ENCODE measurements at places on chromosomes 11 and 22.

DNA sequence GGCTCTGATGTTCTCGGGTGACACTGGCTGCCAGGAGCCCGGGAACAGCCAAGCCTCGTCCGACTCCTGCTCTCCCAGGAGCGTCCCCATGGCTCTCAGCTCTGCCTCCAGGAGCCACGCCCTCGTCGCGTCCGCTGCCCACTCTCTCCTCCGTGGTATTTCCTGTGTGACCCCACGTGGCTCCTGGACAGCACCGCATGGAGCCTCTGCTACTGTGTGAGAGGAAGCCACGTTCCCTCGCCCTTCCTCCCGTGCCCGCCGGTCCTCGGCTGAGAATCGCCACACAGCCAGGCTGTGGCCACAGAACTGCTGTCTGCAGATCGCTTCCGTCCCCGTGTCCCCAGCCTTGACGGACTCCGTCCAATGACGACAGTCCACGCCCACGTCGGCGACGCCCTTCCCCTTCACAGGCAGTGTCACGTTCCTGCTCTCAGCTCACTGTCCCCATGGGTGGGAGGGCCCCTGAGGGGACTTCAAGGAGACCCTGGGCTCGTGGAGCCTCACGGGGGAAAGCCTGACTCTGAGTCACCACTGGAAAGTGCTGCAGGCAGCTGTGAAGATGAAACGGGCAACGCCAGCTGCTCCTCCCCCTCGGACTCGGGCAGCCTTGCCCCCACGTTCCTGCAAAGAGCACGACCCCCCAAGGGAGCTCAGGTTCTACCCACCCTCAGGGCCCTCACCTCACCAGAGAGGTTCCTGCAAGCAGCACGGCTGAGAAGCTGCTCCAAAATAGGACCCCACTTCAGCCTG is 458.5 kb downstream of the BRD1 start:
- DNase-seq = no peak

- DNase-seq = peak; percentile 43
Measured at GRCh38 chr11:118086913-118087768, at the start of gene SMIM35. SMIM35 (minus strand) TSS chr11:118086963; CDS start chr11:118086757, 206 bp downstream.

DNA sequence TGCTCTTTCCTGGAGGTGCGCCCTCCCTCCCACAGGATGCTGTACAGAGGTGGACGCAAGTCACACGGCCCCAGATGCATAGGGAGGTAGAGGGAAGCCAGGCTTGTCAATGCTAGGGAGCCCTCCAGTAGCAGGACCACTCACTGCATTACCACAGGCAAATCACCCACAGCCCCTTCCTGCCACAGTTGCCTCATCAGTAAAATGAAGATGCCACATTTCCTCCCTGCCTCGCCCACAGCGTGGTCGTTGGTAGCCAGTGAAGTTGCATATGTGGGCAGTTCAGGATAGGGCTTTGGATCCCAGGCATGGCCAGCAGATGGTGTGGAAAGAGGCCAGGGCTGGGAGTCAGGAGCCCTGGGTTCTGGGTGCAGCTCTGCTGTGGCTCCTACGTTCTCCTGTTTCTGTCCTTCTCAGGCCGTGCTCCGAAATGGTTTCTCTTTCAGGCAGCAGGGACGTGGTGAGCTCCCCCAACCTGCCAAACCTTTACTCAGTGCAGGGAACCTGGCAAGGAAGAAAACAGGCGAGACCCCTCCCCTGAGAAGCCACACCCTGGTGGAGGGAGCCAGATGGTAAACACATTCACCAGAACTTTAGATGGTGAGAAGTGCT is 22.6 kb downstream of the DAGLA start:
- DNase-seq = no peak

DNA sequence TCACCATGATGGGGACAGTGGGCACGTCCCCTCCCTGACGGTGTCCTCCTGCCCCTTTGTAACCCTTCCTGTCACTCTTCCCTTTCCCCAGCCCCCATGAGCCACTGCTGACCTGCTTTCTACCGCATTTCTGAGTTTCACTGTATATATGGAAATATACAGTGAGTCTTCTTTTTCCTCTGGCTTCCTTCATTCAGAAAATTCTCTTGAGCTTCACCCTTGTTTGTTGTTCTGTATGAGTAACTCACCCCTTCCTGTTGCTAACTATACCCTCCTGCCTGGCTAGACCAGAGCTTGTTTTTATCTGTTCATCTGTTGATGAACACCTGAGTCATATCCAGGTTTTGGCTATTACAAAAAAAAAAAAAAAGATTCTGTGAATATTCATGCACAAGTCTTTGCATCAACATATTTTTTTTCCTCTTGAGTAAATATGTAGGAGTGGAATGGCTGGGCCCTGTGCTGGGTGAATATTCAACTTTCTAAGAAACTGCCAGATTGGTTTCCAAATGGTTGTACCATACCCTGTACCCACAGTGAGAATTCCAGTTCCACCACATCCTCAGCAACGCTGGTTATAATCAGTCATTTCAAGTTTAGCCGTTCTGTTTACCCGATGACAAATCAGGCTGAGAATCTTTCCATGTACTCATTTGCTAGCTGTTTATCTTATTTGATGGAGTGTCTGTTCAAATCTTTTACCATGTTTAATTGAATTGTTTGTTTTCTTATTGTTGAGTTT is 62.0 kb downstream of the IGF2 start:
- no peak for DNase-seq

DNA sequence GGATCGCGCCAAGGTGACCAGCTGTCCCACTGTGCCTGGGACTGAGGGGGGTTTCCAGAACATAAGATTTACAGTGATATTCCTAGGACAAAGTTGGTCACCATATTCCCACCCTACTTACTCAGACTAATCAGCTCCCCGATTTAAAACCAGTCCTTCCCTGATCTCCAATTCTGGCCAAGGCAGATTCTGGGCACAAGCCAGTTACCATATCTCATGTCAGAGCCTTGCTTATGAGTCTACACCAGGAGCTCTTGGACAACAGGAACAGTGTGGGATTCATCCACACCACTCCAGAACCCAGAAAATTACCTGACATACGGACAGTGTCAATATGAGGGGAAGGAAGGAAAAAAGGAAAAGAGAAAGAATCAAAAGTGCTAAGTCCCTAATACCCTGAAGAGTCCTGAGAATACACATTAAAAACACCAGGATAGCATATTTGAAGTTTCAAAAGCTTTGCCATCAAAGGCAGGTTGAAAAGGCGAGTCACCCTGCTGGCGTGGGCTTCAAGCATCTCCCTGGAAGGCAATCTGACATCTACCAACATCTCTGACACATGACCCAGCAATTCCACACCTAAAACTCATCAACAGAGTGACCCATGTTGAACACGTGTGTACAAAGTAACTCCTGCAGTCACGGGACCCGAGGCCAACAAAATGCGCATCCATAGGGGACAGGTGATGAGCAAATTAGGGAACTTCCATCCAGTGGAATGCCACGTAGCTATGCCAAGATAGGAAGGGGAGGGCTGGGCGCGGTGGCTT is 8.0 kb upstream of the IL2RB start:
- no peak for DNase-seq

- no peak for DNase-seq
Measured at GRCh38 chr11:12196308-12196707, 85.9 kb downstream of the MICAL2 start.

GRCh38 chr11:105524286-105524685 is 85.6 kb upstream of the GRIA4 start:
- DNase-seq = no peak

GRCh38 chr11:102108734-102109440 is 1.4 kb upstream of the YAP1 start:
- DNase-seq = no peak

- no peak for DNase-seq
Measured at GRCh38 chr22:43689356-43689755, 122.7 kb downstream of the EFCAB6 start.

GRCh38 chr11:36292311-36292722 is 3.1 kb upstream of the COMMD9 start:
- DNase-seq = peak; percentile 61

DNA sequence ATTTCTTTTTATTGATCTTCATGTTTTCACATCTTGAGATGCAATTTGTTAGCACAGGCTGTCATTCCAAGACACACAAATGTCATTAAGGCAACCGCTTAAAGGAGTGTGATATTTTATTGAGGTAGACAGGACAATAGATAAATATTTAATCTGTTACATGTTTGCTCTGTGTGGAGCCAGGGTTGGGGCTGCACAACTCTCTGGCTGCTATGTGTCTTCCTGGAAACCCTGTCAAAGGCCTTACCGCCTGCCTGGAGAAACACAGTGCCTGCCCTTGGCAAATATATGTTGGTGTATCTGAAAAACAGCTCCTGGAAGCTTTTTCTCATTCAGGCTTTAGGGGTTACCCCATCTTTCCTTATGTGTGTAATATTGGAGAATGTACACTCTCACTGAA is 139.7 kb upstream of the TEAD1 start:
- no peak for DNase-seq

- no peak for DNase-seq
Measured at GRCh38 chr11:88807349-88807748, 258.4 kb downstream of the GRM5 start.

DNA sequence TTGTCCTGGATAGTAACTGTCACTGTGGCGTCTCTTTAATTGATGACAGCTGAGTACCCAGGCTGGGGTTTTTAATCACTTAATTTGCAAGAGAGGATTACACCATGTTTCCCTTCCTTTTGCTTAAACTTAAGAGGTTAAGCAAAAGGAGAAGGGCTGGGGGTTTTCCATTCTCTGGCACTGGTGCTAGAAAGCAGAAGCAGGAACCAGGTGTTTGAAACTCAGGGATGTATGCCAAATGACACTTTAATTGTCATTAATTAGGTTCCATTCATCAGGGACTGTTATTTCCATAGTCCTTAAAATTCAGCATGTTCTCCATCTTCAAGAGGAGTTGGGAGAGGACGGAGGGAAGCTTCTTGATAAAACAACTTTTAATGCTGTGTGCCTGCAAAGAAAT is 746.2 kb downstream of the NELL1 start:
- no peak for DNase-seq

DNA sequence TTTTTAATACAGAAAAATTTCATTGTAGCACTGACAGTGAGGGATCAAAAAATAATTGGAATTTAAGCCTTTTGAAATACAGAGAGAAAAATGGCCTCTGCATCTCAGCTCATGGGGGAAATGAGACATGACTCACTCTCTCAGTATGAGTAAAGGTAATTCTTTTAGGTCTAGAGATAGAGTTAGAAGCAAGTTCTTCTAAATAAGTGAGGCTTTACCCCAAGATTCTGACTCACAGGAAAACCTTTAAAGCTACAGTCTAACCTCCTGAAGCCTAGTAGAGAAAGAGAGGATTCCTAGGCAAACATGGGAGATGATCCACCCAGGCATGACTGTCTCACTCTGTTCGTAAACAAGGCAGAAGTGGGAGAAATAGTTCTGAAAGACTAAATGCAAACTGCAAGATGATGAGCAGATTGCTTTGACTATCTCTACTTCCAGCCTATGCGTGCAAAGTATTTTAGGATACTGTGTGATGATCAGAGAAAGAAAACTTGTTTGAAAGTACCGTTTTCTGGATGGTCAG is 1003.3 kb upstream of the CCDC90B start:
- peak; percentile 9 for DNase-seq

GRCh38 chr11:7630002-7630401 is 43.3 kb downstream of the CYB5R2 start:
- no peak for DNase-seq

DNA sequence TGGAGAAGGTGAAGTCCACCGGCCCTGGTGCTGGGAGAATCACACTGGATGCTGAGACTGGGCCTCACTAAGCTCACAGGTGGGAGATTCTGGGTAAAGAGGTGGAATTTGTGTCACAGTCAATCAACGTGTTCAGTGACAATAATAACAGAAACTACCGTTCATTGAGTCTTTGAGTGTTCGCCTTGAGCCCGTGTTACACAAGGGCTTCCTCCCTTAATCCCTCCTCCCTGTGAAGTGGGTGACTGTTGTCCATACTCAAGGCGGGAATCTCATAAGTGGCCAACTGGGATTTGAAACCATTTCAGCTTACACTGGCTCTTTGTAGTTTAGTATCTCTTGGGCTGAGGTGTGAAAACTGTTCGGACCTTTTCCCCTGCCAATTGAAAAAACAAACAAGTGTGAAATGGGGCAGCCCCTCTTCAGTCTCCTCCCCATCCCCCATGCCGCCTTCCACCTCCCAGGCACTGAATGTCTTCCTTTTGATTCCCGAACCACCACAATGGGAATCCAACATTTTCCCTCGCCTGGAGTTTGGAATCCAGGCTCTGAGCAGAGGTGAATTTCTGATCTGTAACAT is 502.4 kb downstream of the MIAT start:
- no peak for DNase-seq

- DNase-seq = no peak
Measured at GRCh38 chr11:1888347-1888753, 3.3 kb downstream of the PRR33 start.

- peak; percentile 88 for DNase-seq
Measured at GRCh38 chr11:2532704-2533586, 88.1 kb downstream of the KCNQ1 start.

- DNase-seq = peak; percentile 44
Measured at GRCh38 chr11:2531277-2531986, 86.6 kb downstream of the KCNQ1 start.

- peak; percentile 55 for DNase-seq
Measured at GRCh38 chr11:121067962-121068647, 32.9 kb upstream of the TECTA start.

- no peak for DNase-seq
Measured at GRCh38 chr22:43393132-43393843, 18.5 kb upstream of the MPPED1 start.

DNA sequence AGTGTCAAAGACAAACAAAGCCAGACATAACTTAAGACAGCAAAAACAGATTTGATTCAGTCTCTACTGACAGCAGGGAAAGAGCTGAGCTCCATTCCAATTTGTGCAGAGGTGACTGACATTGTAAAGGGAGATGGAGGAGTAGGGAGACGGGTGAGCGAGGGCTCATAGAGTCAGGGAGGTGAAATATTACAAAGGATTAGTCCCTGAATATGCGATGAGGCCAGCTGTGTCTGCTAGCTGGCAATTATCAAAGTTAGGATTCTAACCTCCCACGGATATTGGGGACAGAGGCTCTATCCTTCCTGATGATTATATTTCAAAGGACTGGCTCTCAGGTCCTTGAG is 8.3 kb downstream of the PLAAT2 start:
- DNase-seq = no peak

DNA sequence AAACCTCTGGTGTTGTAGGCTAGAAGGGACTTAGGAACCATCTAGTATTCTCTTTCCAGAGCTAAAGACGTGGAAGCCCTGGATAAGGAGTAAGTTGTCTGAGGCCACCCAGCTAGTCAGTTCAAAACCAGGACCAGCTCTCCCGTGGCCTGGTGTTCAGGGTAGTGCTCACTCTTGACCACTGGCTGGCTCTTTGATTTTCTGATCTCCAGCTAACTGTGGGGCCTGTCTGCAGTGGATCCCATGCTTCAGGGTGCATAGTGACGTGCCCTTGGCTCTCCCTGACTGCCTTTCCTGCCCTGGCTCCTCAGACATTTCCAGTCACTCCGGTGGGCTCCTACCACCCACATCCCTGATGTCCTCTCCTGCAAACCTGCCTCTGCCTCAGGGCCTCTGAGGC is 1.3 kb downstream of the CLMP start:
- no peak for DNase-seq
